ENCODE measurements at places on chromosomes 1 and 21.

GRCh38 chr1:77636864-77637263, 45.6 kb downstream of the ZZZ3 start:
- DNase-seq = no peak

DNA sequence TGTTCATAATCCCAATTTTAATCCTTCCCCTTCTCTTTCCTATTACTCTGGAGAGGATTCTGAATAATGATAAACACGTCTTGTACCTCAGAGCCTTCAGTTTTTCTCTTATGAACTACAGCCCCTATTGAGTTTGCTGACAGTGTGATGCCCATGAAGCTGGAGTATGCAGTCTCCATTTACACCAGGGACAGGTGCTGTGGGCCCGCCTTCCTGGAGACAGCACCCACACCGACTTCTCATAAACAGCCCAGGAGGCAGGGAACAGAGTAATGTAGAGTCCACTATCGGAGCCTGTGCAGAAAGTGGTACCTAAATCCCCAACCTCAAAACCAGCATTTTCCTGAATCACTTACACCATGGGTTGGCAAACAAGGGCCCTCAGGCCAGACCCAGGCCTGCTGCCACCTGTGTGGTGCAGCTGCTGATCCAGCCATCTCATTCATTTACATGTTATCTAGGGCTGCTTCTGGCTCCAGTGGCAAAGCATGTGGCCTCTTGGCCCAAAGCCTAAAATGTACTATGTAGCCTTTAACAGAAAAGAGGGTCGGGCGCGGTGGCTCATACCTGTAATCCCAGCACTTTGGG, 95.1 kb upstream of the KRTAP19-8 start:
- no peak for DNase-seq

DNA sequence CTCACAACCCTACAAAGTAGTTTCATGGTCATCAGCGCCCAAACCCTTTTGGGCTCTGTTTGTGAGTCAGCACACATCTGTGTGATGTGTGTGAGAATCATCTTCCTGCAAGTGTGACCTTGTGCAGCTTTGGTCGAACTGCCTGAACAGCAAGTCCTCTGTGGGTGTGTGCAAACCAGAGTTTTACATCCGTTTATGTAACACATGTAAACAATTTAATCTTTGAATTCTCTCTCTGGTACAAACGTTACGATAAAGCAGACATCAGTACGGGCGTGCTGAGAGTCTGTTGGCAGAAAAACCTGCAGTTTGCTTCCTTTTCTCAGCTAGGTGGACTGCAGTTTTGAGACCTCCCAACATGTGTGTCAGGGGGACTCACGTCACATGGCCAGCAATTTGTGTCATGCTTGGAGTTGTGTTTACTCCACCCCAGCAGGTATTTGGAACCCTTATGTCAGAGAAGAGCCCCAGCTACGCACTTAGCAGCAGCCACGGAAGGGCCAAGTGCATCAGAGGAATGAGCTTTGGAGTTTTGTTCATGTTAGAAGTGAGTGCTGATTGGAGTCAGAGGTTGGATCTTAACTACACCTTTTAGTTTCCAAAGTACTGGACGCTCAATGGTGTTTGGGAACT, 230.8 kb downstream of the PAPPA2 start:
- DNase-seq = no peak

GRCh38 chr1:172172352-172172831, 248.1 kb upstream of the C1orf105 start:
- DNase-seq = no peak

- DNase-seq = no peak
Observed at GRCh38 chr1:169338617-169339016, 29.0 kb downstream of the NME7 start.

DNA sequence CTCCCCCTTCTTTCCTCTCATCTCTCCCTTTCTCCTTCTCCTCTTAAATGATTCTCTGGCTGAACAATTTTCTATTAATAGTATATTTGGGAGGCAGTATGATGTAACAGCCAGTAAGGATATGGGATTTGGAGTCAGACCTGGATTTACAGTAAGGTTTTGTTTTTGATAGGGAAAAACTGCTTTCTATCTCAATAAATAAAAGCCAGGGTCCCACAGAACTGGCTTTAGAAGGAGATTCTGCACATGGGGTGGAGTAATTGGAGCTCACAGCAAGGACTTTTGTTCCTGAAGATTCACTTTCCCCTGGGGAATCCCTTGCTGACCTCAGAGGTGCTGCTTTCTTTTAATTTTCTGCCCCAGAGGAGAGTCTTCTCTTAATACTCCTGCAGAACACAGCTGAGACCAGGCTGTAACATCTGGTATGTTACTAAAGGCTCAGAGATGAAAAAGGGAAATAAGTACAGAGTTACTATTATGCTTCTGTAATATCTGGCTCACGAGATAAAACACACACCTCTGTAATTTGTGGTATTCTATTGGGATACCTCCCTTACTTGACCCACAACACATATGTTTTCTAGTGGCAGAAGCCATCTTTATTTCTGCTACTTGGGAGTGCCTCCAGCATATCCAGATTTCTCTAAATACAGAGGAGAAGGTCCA, 13.4 kb downstream of the EPB41 start:
- no peak for DNase-seq

DNA sequence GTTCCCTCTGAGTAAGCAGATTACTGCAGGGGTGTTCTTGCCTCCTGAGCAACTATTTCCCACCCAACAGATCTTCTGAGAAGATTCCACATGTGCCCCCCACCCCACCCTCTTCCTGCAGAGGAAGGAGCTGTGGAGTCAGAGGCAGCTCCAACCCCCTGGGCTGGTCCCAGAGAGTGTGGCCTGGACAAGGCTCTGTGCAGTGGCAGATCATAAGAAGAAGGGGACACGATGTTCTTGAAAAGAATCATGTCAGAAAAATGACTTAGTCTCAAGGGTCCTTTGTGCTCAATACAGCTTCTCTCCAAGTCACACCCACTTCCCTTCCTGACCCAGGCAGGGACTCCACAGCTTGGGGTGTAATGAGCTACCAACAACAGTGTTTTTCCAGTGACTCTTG, 95.2 kb downstream of the SYF2 start:
- DNase-seq = no peak

DNA sequence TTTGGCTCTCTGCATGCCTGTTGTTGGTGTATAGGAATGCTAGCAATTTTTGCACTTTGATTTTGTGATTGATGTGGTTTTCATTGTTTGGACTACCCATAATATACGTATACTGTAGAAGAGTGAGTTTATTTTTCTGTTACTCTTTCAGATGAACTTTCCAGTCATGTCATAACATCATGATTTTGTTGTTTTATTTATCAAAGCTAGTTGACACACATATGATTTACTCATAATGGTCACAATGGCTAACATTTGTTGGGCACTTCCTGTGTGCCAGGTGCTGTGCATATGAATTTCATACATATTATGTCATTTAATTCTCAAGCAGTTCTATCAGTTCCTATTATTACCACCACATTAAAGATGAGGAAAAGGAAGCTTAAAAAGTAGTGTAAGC, 98.1 kb upstream of the GUCA2B start:
- DNase-seq = no peak

DNA sequence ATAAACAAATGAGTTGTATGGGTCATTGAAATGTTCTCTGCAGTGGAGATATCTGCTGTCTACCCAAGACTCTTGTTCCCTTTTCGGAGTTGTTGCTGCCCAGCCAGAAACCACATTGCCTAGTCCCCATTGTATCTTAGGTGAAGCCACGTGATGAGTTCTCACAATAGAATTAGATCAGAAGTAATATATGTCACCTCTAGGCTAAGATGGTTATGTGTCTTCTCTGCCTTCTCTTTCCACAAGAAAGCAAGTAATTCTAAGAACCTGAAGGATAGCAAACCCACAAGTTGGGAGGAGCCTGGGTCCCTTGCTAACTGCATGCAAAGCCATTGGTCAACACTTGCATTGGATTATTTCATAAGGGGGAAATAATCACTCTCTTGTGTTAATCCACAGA, 76.6 kb downstream of the ADCY10 start:
- DNase-seq = no peak

DNA sequence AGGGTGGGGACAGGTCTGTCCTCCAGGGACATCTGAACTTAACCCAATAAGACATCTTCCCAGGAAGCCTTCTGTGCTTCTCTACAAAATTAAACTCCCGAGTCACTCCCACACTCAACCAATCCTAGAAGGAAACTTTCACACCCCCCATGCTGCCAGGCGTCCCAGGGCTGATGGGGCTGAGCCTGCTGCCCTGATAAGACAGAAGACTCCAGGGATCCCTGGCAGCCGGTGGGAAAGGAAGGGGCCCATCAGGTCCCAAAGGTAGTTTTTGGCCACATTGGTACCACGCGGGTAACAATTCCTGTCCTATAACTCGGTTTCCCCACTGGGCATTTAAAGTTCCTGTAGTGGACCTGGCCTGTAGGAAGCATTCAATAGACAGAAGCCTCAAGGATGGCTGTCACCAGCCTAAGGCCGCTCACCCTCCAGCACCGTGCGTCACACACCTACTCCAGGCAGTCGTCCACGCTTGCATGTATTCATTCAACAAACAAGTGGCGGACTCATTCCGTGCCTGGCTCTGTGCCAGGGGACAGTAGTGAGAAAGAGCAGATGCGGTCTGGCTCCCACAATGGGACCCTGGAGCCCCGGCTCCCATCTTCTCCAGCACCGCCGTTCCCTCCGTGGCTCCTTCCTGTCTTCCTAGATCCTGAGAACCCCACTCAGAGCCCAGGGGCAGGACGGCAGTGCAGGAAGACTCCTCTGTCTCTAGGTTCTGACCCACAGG, 465.2 kb downstream of the NPHP4 start:
- DNase-seq = no peak

DNA sequence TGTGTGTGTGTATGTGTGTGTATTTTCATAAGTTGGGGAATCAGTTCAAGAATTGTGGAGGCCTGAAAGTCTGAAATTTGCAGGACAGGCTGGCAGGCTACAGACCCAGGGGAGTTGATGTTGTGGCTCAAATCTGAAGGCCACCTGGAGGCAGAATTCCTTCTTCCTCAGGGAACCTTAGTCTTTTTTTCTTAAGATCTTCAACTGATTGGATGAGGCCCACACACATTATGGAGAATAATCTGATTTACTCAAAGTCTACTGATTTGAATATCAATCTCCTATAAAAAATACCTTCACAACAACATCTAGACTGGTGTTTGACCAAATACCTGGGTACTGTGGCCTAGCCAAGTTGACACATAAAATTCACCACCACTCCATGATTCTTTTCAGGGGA, 61.8 kb downstream of the MT1HL1 start:
- DNase-seq = no peak

- no peak for DNase-seq
Observed at GRCh38 chr1:87743256-87743655, 414.6 kb downstream of the LMO4 start.

GRCh38 chr1:53148123-53148522, 5.7 kb upstream of the SLC1A7 start:
- DNase-seq = no peak

DNA sequence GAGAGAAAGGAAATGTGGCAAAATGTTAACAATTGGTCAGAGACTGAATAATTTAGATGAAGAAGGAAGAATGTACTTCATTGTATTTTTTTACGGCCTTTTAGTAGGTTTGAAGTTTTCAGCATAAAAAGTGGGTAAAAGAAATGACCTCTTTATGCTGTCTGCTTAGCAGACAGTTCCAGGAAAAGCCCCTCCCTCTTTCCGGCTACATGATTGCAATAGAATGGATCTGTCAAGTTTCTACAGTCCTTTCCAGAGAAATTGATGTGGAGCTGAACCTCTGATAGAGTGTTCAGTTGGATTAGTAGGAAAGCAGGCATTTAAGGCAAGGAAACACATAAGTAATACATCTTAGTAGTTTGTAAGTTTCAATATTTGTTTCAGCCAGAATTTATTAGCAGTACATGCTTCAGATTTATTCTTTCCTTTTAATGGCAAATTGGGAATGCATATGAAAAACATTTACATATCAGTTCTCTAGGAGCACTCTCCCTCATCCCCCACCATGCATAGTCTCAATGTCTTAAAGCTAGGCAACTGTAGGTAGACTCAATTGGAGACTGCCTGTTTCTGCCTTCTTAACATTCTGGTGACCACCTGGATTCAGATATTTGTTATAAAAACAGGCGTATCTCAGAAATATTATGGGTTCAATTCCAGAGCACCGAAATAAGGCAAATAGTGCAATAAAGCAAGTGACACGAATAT, 36.4 kb downstream of the HS2ST1 start:
- no peak for DNase-seq

DNA sequence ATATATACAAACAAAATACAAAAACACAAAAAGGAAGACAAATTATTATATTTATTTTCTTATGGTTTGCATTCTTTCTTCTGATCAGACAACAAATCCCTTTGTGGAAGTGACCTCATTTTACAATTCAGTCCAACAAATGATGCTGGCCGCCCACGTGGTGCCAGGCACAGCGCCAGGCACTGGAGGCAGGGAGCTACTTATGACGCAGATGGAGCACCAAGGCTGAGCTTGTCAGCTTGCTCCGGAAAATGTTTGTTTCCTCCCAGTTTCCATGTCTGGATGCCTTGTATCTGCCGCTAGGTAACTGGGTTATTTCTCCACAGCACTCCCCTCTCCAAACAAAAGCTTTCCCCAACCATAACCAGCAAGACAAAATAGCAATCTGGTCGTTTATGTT, 30.7 kb upstream of the CD34 start:
- peak; percentile 59 for DNase-seq

DNA sequence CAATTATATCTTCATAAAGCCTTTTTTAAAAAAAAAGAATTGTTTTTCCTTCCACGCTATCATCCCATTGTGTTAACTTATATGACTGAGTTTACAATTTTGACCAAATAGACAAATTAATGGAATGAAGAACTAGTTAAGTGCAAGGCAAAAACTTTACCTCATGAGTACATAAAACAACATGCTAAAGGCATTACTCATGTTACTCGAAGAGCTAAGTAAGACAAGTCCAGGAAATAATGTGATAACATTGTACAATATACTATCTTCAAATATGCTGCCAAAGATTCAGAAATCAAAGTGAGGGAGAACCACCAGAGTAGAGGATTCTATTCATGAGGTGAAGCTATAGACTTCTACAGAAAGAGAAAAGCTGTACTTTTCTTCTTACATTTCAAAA, 24.2 kb upstream of the DYNLT5 start:
- no peak for DNase-seq

DNA sequence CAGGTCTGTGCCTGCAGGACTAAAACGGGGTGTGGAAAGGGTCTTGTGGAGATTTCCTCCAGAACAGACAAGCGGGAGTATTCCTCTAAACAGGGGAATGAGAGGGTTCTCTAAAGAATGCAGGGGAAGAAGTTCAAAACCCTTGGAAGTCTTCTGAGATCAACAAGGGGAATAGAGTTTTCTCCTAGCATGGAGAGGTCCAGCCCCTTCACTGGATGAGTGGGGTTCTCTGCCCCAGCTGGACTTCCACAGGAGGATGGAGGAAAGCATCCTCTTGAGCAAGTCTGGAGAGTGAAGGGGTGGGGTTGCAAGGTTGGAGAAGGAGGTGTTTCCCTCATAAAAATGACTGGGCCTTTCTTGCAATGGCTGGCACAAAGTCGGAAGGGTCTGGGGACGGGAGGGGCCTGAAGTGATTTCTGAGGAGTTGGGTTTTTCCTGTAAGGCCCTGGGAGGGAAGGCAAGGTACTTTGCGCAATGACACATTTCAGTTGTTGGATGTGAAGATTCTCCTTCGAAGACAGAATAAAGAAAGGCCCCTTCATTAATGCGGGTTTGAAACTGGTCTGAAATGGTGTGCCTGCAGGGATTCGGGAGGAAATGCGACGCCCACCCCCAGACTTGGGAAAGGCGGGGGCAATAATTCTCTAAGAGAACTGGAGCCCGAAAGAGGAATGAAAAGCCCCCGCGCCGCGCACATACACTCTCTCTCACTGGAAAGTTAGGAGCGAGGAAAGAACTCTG, 884 bp downstream of the SPATA6 start:
- DNase-seq = no peak

Measured in AG08396 (cell line).